ENCODE measurements at places on chromosomes 3 and 15. TPM values are rescaled to one million over a fixed set of nuclear protein-coding genes. Genes with fewer than 3 reads are reported as not detected.

GRCh38 chr3:150238995-150239619 is 169.0 kb upstream of the TSC22D2 start:
- DNase-seq: no peak

DNA sequence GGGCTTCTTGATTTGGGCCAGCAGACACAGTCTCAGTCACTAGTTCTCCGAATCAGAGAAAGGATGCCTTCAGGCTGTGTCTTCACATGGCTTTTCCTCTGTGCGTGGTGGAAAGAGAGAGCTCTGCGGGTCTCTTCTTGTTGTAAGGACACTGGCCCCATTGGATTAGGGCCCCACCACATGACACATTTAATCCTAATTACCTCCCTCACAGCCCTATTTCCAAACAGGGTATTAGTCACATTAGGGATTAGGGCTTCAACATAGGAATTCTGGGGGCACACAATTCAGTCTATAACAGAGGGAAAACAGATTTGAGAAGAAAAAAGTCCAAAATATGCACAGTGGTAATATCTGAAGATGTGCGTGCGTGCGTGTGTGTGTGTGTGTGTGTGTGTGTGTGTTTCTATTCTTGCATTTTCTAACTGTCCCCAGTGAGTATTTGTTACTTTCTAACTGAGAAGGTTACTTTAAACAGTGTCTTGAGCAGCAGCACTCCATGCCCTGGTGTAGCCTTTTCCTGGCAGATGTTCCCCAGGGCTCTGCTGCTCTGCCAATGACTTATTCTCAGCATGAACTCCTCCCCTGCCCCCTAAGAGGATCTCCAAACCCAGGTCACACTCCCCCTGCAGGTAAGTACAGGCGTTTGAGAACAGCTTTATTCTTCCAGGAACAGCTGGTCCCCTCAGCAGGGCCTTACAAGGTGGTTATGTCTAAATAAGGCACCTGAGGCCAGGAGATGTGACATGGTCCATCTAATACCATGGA is 72.9 kb downstream of the RPL39L start:
- DNase-seq: no peak

EIF4G1 gene
- 268 TPM for total RNA-seq

DNA sequence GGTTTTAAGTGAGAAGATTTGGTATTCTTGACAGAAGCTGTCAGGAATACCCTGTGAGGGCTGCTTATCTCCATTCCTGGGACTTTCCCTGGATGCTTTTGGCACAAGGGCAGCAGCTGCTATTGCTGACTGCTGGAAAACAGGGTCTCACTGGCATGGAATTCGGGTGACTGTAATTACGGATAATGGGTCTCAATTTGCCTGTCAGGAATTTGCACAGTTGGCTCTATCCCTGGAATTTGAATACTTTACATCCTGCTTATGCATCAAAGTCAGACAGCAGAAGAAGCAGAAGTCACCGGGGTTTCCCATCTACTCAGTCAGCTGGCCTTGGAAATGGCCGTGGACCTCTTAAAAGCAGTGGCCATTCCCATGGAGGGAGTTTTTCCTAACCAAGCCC is 25.9 kb upstream of the AKAP13 start:
- no peak for DNase-seq

GRCh38 chr15:89749054-89749453 is 2.0 kb downstream of the MESP1 start:
- no peak for DNase-seq

- DNase-seq: no peak
Observed at GRCh38 chr15:34365836-34366235, 1.2 kb downstream of the LPCAT4 start.

- DNase-seq: no peak
Observed at GRCh38 chr3:194205675-194206133, 69.8 kb downstream of the HES1 start.

- DNase-seq: no peak
Observed at GRCh38 chr3:121821421-121822199, 13.2 kb downstream of the IQCB1 start.

GRCh38 chr3:158520433-158520832 is 50.6 kb upstream of the MLF1 start:
- no peak for DNase-seq

GRCh38 chr3:164326714-164327113 is 751.6 kb downstream of the SI start:
- no peak for DNase-seq

- DNase-seq: no peak
Observed at GRCh38 chr15:59570315-59570714, 41.3 kb upstream of the GCNT3 start.

CAMKV gene
- not detected for total RNA-seq

DNA sequence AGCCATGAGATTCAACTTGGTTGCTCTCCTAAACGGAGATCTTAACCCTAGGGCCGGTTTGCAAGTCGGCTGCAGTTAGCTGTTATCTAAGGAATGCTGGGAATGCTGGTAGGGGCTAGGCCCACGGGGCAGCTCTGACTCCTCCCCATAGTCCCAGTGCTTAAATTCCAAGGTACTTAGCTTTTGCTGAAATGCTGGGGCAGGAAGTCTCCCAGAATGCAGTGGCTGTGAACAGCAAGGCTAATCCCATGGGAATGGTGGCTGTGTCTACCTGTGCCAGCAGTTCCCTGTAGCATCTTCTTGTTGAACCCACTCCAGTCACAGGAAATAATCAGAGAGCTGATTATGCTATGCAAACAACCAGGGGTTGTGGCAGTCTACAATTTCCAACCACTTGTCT is 102.5 kb upstream of the TJP1 start:
- no peak for DNase-seq

DNA sequence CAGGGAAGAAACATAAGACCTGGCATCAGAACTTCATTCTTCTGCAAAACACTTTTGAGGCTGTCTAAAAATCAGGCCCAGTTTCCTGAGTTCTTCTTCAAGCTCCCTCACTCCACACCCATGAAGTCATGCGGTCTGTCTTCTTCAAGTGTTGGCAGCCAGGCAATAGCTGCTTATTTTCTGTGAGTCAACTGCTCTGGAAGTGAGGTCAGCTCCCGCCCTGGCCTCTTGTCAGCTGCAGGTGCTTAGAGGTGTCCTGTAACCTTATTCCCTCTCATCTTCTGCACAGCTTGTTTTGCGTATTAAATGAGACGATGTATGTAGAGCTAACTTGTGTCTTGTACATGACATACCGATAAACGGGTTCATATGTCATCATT is 226.1 kb downstream of the ADAMTS17 start:
- no peak for DNase-seq

- DNase-seq: no peak
Observed at GRCh38 chr3:7766530-7766929, 735.1 kb upstream of the LMCD1 start.

IL12A gene
- 2.4 TPM for total RNA-seq

- DNase-seq: no peak
Observed at GRCh38 chr3:6532101-6532500, 328.8 kb upstream of the GRM7 start.

GRCh38 chr3:24168977-24169376 is 223.9 kb downstream of the NR1D2 start:
- DNase-seq: no peak

DNA sequence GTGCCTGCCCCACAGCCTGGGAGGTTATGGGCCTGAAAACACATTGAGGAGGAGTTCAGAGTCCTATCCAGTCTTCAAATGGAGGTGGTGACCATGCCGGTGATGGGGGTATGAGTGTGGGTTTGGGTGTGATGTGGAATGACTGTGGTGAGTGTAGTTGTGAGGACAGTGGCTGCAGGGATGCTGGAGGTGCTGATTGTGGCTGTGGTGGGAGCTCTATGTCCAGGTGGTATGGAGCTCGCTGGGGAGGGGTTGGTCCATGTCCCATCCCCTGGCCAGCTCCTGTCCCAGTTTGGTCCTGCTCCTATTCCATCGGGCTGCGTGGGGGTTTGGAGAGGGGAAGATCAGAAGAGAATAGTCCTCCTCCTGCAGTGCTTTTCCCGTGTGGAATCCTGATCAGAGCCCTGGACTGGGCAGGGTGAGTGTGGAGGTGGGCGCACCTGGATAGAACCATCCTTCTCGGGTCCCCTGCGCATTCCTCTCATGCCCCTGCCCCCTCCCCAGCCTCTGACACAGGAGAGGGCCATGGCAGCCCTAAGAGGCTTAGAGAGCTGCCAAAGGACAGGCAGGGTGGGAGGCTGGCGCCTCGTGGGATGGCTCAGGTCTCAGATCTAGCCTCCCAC is 23.0 kb upstream of the GOLGA6C start:
- no peak for DNase-seq

- no peak for DNase-seq
Observed at GRCh38 chr3:102178817-102179216, 256.0 kb upstream of the ZPLD1 start.

- no peak for DNase-seq
Observed at GRCh38 chr3:120642368-120642948, 39.6 kb downstream of the HGD start.

GCSAM gene
- total RNA-seq: not detected

GRCh38 chr3:188330138-188330537 is 176.2 kb downstream of the LPP start:
- DNase-seq: no peak

- DNase-seq: no peak
Observed at GRCh38 chr3:136258199-136258598, 8.1 kb downstream of the PCCB start.

DNA sequence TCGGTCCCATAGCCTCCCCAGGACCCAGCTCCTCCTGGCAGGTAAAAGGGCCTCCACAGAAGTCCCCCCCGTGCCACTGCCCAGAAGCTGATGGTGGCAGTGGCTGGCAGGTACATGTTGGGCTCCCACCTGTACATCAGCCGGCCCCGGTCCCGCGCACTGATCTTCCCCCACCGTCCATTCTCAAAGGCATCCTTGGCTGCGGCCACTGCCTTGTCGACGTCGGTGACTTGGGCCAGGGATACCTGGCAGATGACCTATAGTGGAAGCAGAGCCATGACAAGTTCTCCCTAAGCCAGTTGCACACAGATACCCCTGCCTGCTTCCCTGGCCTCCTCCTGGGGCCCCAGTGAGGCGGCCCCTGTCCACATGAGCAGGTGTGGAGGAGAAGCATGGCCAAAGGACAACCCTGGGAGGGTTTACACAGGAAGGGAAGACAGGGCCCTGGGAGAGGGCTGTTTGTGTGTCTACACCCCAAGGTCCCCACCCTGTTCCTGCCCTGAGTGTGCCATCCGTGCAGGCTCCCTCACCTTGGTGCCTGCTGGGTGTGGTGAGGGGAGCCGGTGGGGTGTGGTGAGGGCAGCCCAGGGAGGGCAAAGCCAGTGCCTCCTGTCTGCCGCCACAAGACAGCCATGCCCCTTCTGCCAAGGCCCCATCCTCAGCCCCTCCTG is 44.8 kb downstream of the ALDH1L1 start:
- DNase-seq: no peak

DNA sequence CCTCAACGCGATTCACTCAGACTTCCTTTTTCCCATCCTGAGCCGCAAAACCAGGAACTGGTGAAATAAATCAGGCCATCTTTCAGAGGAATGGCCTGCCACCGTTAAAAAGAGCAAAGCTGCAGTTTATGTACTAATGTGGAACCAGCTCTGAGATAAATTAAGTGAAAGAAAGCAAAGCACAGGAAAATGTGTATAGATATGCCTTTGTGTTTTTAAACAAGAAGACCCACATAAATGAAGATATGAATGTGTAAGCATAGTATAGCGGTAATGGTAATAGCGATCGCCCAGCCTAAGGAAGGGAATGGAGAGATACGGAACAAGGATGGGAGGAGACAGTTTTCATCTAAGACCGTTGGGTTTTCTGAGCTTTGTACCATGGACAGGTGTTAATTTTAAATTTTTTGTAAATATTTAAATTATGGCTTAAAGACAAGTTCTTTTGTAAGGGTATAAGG is 30.8 kb upstream of the RPN1 start:
- no peak for DNase-seq

GRCh38 chr3:103614719-103615118 is 1179.9 kb downstream of the ZPLD1 start:
- DNase-seq: no peak

PAQR9 gene
- not detected for total RNA-seq

CHL1 gene
- total RNA-seq: 64.2 TPM

DNA sequence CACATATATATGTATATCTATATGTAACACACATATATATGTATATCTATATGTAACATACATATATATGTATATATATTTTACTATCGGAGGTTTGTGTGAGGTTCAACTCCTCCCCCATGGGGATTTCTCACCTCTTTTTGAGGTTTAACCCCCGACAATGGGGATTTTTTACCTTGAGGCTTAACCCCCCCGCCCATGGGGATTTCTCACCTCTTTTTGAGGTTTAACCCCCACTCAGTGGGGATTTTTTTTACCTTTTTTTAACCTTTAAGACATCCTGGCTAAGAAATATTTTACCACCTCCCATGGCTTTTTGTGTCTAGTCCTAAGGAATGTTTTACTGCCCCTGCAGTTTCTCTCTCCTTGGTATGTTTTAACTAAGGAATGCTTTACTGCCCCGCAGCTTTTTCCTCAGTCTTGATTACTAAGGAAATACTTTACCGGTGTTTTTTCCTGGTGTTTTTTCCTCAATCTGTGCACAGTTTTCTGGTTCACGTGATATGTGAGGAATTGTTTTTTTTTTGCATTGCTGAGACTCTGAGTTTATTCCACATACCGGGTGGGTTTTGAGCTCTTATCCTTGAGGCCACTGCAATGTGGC is 185.2 kb downstream of the KLF13 start:
- DNase-seq: no peak

TGM4 gene
- not detected for total RNA-seq

DNA sequence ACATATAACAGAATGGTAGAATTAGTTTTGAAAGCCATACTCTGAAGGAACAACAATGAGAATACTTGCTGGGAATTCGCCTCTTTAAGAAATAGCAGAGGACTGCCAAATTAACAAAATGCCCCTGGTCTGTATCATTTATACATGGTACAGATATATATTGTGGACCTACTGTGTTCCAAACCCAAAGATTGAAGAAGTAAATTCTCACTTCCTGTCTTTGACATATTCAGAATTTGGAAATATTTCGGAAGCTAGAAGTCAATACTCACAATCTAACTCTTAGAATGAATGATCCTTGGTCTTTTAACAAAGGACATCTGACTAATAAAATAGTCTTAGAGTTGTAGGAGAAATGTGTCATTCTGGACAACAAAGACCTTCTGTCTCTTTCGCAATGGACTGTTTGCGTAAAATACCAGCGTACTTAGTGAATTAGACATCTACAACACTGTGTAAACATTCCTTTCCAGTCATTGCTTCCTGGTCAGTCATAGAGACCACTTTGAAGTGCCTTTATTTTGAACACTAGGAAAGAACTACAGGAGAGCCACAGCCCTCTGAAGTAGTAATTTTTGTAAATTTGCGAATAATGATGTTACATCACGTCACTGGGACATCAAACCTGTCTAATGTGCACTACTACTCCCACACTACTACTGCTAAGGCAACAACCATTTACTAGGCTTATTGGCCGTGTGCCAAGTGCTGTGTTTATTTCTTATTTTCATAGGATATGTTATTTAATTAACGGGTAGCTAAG is 68.0 kb downstream of the CHL1 start:
- DNase-seq: no peak

ARID3B gene
- 4.1 TPM for total RNA-seq

GALNT15 gene
- 211 TPM for total RNA-seq

DNA sequence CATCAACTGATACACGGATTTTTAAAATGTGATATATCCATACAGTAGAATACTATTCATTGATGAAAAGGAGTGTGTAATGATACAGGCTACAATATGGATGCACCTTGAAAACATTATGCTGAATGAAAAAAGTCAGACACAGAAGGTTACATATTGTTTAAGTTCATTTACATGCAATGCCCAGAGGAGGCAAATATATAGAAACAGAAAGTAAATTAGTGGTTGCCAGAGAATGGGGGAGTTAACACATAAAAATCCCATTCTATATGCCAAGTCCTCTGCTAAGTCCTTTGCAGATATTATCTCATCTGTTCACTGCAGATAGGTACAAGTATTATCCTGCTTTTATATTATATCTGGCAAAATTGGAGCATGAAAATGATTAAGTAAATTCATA is 22.1 kb upstream of the CDIN1 start:
- no peak for DNase-seq
